Bone marrow (tissue), 2 donors: ENCODE measurements at places on chromosomes 2 and 18.

DNA sequence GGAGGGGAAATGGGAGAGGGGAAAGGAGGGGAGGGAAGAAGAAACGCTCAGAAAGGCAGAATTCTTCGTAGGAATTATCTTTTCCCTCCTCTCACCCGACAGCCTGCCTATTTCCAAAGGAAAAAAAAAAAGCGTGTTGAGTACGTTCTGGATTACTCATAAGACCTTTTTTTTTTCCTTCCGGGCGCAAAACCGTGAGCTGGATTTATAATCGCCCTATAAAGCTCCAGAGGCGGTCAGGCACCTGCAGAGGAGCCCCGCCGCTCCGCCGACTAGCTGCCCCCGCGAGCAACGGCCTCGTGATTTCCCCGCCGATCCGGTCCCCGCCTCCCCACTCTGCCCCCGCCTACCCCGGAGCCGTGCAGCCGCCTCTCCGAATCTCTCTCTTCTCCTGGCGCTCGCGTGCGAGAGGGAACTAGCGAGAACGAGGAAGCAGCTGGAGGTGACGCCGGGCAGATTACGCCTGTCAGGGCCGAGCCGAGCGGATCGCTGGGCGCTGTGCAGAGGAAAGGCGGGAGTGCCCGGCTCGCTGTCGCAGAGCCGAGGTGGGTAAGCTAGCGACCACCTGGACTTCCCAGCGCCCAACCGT is at the start of gene GAD1:
Gene GAD1, plus strand, starts transcription at position 384 of the 589 bp plus-strand sequence. CDS start 1,705 bp downstream, outside the sequence.
- peak; percentile 85 for DNase-seq

DNA sequence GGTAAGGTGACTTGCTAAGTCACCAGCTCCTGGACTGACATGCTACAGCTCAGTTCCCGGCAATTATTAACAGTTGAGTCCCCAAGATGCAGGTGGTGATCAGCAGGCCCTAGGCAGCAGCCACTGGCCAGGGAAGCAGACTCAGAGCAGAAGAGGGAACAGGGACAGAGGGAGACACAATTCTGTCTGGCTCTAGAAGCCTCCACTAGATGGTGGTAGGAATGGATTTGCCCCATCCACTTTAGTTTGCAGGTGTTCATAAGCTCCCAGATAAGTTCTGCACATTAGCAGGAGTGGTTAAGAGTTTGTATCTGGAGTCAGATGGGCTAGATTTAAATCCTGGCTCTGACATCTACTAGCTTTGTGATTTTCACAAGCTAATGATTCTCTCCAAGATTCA is 25.5 kb upstream of the SLC1A4 start:
- no peak for DNase-seq

- DNase-seq: no peak
Measured at GRCh38 chr18:10100941-10101701, 187.3 kb downstream of the VAPA start.

- no peak for DNase-seq
Measured at GRCh38 chr2:157052685-157053224, 204.8 kb upstream of the GALNT5 start.

DNA sequence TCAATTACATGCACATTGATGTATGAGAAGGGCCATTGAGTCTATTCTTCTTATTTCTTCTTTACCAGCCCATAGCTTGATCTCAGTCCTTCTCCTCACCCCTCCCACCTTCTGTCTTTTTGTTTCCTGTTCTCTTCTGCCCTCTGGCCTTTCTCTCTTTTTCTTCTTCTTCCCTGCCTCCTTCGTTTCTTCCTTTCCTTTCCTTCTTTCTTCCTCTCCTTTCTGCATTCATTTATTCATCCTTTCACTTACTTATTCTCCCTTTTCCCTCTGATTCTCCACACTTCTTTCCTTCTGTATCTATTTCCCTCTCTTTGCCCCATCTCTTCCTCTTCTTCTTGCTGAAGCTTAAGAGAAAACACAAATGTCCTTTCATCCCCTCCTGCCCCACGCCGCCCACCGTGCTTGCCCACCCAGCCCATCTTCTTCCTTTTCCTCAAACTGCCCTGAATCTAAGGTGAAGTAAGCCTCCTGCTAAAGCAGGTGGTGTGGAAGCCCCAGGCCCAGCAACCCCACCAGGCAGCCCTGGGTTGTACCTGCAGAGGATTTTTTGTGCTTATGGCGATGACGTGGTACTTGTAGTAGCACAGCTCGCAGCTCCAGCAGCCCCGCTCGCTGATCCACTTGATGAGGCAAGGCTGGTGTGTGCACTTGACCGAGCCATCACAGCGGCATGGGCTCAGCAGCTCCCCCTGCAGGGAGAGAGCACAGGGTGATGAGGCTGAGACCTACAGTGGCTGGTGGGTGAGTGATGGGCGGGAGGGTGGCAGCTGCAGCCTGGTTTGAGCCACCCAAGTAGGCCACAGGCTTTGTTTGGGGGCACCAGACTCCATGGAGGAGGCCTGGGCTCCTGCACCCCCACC is 89.0 kb downstream of the MARCHF4 start:
- no peak for DNase-seq

GRCh38 chr2:185979546-185980071 is 241.0 kb downstream of the FSIP2 start:
- no peak for DNase-seq

DNA sequence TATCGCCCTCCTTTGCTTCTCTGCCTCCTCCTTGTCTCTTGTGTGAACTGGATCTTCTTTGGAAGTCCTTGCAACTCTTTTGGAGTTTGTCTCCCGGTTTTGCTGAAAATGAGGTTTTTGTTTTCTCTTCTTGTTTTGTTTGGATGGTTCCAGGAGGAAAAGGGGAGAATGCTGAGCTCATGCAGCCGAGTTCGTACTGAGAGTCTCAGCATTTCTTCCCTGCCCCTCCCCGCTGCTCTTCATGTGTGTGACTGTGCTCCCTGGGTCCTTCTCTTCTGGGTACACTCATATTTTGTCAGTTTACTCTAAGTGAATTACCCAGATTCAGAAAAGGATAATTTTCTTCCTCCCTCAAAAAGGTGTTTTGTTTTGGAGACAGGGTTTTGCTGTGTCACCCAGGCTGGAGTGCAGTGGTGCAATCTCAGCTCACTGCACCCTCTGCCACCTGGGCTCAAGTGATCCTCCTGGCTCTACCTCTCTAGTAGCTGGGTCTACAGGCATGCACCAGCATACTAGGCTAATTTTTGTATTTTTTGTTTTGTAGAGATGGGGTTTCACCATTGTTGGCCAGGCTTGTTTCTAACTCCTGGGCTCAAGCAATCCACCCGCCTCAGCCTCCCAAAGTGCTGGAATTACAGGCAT is 142.9 kb upstream of the IL1R2 start:
- no peak for DNase-seq

- DNase-seq: no peak
Measured at GRCh38 chr18:3440341-3440740, 9.6 kb upstream of the TGIF1 start.

GRCh38 chr2:7861910-7862702 is 819.8 kb upstream of the ID2 start:
- DNase-seq: no peak

- DNase-seq: no peak
Measured at GRCh38 chr2:195646424-195646823, 10.6 kb upstream of the SLC39A10 start.

- DNase-seq: no peak
Measured at GRCh38 chr2:197713271-197713670, 8.1 kb downstream of the MARS2 start.

GRCh38 chr2:68000170-68000825 is 62.5 kb downstream of the C1D start:
- no peak for DNase-seq
